PC-9 (cell line): ENCODE measurements at places on chromosomes 1 and 21. TPM values are rescaled to one million over a fixed set of nuclear protein-coding genes. Genes with fewer than 3 reads are reported as not detected.

Gene NBPF4
- 0.68 and 0.70 TPM in 2 replicates for total RNA-seq

Gene OR2G6
- not detected in 2 replicates for total RNA-seq

Gene VCAM1
- not detected in 2 replicates for total RNA-seq

Gene ANKRD65
- 14.7 and 18.9 TPM in 2 replicates for total RNA-seq

Gene MYOG
- total RNA-seq, result not detected in 2 replicates

Gene IFNLR1
- total RNA-seq, result 5.5 and 8.1 TPM in 2 replicates

Gene PADI4
- 3.1 and 7.7 TPM in 2 replicates for total RNA-seq

Gene BGLAP
- total RNA-seq, result 2.0 and 2.6 TPM in 2 replicates

Gene SLC6A9
- total RNA-seq, result 57.7 and 70.1 TPM in 2 replicates

Gene PRSS38
- not detected in 2 replicates for total RNA-seq

GRCh38 chr1:114986286-114986685, 43.3 kb upstream of the TSHB start:
- H3K36me3 ChIP-seq, result no peaks in the 10 kb centered on the region
- no peak overlapping the region for H3K4me3 ChIP-seq
- no peaks in the 10 kb centered on the region for H3K4me1 ChIP-seq
- H3K27ac ChIP-seq, result no peak overlapping the region
- no peak for DNase-seq

- DNase-seq, result no peak
- H3K4me1 ChIP-seq, result peaks cover 18% of the 10 kb centered on the region
- H3K27ac ChIP-seq, result no peak overlapping the region
- no peak overlapping the region for H3K4me3 ChIP-seq
- H3K27me3 ChIP-seq, result no peaks in the 10 kb centered on the region
- no peaks in the 10 kb centered on the region for H3K36me3 ChIP-seq
These were observed 79.5 kb downstream of the TNFSF18 start for GRCh38 chr1:172971241-172971640.

DNA sequence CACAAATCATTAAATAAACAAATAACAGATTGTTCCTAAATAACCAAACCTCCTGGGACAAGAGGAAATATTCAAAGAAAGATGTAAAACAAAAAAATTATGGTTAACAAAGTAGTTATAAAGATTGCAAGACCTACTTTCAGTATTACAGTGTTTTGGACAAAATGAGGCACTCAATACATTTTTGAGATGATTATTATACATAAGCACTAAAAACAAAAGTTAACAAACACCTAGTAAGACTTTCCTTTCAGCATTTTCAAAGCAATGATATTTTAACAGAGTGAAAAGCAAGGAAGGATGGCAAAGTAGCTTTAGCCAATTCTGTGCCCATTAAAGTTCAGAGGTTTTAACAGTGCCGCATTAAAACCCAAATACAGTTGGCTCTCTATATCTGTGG, 17.2 kb downstream of the OMA1 start:
- no peaks in the 10 kb centered on the region for H3K36me3 ChIP-seq
- no peaks in the 10 kb centered on the region for H3K27me3 ChIP-seq
- no peaks in the 10 kb centered on the region for H3K4me1 ChIP-seq
- no peak for DNase-seq

GRCh38 chr1:119946724-119947123, 50.4 kb upstream of the ADAM30 start:
- DNase-seq, result no peak
- H3K27me3 ChIP-seq, result no peaks in the 10 kb centered on the region
- no peak overlapping the region for H3K27ac ChIP-seq
- no peak overlapping the region for H3K4me3 ChIP-seq
- H3K36me3 ChIP-seq, result peaks cover 48% of the 10 kb centered on the region

- no peak overlapping the region for H3K27ac ChIP-seq
- no peak for DNase-seq
- no peak overlapping the region for H3K4me3 ChIP-seq
- no peaks in the 10 kb centered on the region for H3K36me3 ChIP-seq
- no peaks in the 10 kb centered on the region; the same call in 1 of the 2 replicates for H3K4me1 ChIP-seq
These were observed 4.7 kb downstream of the RNF220 start for GRCh38 chr1:44409757-44410156.

DNA sequence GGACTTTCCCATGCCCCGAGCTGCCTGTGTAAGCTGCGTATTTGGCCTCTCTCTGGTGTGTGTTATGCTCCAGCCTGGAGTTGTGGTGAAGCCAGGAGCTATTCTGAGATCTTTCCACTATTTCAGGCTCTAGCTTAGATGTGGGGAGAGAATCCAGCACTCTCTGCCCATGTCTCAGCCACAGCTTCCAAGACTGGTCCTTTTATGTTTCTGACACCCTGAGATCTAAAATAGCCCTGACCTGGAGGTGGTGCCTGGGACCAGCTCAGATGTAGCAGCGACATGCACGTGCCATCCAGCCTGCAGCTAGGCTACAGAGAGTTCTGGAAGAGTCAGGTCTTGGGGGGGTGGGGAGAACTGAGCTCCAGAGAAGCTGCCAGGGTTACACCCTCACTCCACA, 76.5 kb downstream of the TENT5C start:
- no peak for DNase-seq
- H3K4me3 ChIP-seq, result no peak overlapping the region
- no peaks in the 10 kb centered on the region for H3K36me3 ChIP-seq
- no peak overlapping the region for H3K27ac ChIP-seq
- peaks cover 12% of the 10 kb centered on the region for H3K4me1 ChIP-seq

DNA sequence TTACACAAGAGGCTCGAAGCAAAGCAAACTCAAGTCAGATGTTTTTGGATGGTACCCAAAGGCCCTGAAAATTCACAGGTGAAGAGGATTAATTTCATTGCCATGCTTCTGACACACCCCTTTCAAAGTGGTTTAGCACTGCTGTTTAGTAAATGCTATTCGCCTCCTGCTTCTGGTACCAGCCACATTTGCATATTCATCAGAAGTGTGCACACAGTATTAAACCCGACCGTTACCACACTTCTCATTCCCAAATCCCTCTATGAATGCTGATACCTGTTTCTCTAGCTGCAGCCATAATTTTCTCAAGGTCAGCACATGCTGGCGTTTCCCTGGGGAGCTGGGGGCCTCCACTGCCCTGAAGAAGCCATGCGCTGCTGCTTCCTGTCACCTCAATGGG, 179.8 kb upstream of the DAB1 start:
- H3K27ac ChIP-seq, result no peak overlapping the region
- no peak for DNase-seq
- H3K4me3 ChIP-seq, result no peak overlapping the region
- peaks cover 31% of the 10 kb centered on the region for H3K27me3 ChIP-seq
